ENCODE measurements at places on chromosomes 12 and 14.

GRCh38 chr14:22813145-22813544, 2.1 kb downstream of the SLC7A7 start:
- no peak for DNase-seq

DNA sequence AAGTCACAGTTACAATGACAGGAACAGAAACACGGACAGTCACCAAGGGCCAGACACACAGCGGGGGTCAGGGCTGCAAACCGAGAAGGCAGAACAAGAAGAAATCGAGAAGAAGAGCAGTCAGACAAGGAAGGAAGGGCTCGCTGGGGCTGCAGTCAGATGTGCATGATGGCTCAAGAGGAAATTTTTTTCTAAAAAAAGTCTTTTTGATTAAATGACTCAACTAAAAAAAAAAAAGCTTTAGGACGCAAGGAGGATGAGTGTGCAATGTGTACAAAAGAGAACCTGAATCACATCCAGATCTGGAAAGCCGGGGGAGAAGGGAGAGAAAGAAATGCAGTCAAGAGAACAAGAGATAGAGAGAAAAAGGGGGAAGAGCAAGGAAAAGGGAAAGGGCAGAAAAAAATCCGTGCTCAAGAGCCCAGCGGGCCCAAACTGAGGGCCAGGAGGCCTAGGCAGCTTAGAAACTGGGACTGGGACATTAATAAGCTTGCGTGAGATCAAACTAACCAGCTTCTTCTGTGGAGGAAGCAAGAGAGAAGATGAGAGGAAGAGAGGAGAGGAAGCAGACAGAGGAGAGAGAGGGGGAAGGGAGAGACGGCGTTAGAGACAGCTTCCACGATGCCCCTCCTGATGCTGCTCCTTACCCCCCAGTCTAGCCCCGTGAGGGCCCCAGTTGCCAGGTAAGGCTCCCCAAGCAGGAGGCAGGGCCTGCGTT, 6.7 kb downstream of the IFFO1 start:
- DNase-seq: peak; percentile 88

GRCh38 chr12:104986022-104986941, at the start of gene NOPCHAP1:
NOPCHAP1 (plus strand) TSS chr12:104986316; CDS start chr12:104986353, 37 bp downstream.
- peak; percentile 90 for DNase-seq

- DNase-seq: no peak
Observed at GRCh38 chr14:95915330-95915729, 38.7 kb downstream of the TUNAR start.

- DNase-seq: no peak
Observed at GRCh38 chr14:94115631-94116030, 5.1 kb downstream of the IFI27 start.

- DNase-seq: no peak
Observed at GRCh38 chr14:30796707-30797106, 77.7 kb upstream of the COCH start.

GRCh38 chr14:67941456-67942018, 122.0 kb downstream of the RAD51B start:
- peak; percentile 44 for DNase-seq

DNA sequence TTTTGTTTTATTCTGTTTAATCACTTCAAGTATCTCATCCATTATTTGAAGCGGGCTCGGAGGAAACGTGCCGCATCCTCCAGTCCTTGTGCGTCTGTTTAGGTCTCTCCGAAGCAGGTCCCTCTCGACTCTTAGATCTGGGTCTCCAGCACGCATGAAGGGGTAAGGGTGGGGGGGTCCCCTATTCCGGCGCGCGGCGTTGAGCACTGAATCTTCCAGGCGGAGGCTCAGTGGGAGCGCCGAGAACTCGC, 311 bp upstream of the LGR5 start:
- no peak for DNase-seq

DNA sequence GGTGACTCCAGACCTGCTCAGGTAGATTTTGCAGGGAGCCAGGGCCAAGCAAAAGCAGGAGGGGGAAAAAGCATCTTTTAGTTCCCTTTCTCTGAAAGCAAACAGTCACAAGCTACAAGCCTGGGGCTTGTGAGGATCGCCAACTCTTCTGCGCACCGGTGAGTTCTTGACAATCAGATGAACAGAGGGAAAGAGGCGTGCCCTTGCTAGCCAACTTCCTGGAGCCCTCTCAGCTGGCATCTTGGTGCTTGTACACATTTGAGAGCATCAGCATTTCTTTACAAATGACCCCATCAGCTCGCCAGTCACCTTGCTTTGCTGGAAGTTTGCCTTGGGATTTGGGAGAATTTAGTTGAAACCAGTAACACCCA, 55.5 kb downstream of the ZNF664 start:
- peak; percentile 15 for DNase-seq

- no peak for DNase-seq
Observed at GRCh38 chr14:68726093-68726695, 66.7 kb downstream of the ZFP36L1 start.

GRCh38 chr12:5328669-5329517, 103.0 kb upstream of the NTF3 start:
- DNase-seq: no peak

DNA sequence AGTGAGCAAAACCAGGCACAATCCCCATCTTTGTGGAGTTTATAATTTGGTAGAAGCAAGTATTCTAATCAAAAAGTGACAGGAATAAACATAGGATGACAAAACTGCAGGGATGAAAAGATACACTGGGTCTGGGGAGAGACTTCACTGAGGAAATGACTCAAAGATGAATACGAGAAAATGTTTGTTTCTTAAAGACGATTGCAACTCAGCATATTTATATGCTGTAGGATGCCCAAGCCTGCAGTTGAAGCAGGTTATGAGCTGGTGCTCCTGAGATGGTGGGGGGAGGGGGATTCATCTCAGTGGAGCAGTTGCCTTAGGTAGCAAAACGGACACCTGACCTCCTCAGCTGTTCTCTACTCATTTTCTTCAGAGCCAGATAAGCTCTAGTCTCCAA, 13.4 kb upstream of the SLC38A4 start:
- peak; percentile 6 for DNase-seq

DNA sequence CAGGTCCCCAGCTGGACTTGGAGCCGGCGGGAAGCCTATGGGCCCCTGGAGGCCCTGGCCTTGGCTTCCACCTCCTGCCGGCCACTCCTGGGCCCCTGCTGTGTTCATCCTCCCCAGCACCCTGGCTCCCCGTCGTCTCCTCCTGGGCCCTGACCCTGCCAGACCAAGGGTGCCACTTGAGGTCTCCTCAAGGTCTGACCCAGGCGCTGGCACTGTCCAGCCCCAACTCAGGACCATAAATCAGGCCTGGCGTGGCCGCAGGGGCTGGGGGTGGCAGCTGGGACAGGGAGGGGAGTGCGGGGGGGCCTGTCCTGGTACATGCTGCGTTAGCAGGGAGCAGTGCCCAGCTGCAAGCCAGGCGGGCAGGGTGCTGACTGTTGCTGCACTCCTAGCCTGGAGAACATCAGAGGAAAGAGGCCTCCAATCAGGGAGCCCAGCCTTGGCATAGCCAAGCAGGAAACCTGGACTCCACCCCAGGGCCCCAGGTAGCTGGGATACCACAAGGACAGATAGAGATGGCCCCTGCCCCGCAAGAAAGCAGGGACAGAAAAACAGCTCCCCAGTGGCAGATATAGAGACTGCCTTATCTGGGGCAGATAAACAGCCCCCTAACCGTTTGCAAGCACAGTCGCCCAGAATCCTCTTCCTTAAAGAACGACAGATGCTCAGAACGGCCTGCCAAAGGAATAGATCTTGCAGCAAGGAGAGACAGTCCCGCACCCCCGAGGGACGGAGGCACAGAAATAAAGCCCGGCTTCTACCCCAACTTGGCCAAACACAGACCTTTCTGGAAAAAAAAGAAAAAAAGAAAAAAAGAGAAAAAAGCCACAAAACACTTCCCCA, 6.5 kb upstream of the ATG101 start:
- DNase-seq: no peak

DNA sequence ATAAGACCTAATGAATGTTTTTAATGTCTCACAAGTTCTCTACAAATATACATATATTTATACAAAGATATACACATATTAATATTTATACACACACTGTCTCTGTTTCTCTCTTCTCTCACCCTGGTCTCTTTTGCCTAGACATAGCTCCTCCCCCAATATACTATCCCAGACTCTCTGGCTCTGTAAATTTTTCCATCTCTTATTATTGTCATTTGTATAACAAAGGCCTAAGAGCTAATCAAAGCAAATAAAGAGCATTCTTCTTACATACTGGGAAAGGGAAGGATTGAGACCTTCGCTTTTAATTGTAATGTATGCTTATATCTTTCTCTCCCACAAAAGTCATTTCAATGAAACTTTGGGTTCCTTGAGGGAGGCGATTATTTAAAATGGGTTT, 318.1 kb downstream of the ADAMTS20 start:
- no peak for DNase-seq

DNA sequence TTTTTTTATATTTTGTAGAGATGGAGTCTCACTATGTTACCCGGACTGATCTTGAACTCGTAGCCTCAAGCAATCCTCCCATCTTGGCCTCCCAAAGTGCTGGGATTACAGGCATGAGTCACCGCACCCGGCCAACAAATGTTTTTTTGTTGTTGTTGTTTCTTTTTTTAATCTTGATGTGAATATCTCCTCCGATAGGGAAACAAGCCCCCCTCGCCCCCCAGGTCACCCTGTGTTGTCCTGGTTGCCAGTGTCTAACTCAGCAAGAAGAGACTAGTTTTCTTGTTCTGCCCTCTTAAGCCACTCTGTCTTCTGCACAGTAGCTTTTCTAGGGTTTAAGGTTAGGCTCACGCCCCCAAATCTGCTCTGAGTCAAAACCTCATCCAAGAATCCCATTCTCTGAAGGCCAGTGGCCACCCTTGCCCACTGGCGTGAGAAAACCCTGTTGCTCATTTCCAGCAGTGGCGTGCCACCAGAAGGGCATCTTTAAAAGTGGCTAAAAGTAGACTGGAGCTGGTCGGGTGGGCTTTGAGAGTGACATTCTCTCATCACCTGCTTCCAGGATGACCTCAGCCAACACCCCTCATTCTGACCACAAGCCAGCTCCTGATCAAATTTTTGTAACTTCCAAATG, 42.7 kb downstream of the C14orf132 start:
- DNase-seq: no peak

GRCh38 chr12:30898846-30899245, 27.7 kb upstream of the TSPAN11 start:
- no peak for DNase-seq

DNA sequence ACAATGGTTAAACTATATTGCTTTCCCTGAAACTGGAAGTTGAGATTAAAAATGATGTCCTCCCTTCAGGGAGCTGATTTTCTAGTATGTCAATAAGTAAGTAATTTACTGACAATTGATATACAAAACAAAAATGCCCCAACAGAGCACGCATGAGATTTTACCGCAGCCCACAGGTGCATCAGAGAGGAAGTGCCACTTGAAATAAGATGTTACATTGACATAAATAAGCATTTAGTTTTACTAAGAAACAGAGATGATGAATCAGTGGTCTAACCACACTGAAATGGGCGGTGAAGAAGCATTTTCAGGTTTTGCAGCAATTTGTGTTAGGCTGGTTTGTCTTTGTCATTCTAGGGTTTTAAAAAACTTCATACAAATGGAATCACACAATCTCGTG, 8.8 kb upstream of the CLECL1 start:
- no peak for DNase-seq

DNA sequence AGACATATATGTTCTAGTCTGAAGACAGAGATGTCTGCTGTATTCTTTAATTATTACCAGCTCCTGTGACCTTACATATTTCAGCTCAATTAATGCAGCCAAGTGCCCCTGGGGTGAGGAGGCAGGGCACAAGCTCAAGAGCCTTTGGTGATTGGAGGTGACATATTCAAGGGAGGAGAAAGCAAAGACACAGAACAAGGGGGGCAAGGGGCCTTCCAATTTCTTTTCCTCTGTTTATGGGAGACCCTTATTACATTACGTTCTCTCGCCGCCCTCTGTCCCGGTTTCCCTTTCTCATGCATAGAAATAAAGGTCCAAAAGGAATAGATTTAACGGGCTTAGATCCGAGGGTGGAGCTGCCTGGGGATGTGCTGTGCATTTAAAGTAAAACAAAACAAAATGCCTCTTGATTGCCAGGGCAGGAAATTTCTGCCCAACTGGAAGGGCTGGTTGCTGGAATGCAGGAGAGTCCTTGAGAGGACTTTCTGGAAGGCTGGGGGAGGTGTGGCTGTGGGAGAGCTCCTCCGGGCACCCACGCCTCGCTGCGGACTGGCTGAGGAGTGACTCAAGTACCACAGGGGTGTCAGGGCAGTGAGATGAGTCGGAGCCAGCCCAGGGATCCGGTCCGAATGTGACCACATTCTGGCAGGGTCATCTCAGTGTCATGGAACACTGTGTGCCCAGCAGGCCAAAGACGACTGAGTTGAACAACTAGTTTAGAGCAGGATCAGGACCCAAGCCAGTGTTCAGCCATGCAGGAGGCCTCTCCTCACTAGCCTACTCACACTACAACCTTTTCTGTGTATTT, 32.1 kb upstream of the GSG1 start:
- peak; percentile 94 for DNase-seq

DNA sequence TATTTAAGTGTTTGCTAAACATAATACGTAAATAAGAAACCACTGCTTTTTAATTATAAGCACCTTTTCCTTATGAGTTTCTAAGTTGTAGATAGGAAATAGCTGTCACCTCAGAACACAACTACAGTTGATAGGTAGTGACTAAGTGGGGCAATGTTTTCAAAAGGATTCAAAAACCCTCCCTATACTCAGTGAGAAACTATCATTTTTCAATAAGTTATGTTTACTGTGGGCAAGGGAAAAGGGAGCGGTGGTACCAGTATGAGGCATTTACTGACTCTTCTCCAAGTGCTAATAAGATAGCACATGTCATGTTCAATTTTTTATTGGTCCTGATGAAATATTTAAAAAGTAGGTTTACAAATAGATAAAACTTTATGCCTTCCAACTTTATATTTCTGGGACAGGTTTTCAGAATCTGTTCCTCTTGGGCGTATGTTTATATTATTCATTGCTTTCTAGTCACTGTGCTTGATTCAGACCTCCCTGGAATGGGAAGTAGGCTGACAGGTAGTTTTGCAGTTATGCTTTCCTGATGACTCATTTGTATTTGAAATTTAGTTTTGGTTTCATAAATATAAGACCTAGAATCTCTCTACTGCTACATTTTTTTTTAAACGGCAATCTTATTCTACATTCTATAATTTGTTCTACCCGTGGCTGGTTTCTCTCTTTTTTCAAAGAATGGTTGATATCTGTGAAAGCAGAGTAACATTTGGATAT, 153.1 kb downstream of the TMEM117 start:
- peak; percentile 6 for DNase-seq

GRCh38 chr14:66378712-66379505, 107.3 kb upstream of the CCDC196 start:
- DNase-seq: no peak

- DNase-seq: peak; percentile 89
Observed at GRCh38 chr12:10304161-10304574, 3.5 kb upstream of the KLRD1 start.

GRCh38 chr12:118427819-118428218, 51.5 kb downstream of the SUDS3 start:
- no peak for DNase-seq

DNA sequence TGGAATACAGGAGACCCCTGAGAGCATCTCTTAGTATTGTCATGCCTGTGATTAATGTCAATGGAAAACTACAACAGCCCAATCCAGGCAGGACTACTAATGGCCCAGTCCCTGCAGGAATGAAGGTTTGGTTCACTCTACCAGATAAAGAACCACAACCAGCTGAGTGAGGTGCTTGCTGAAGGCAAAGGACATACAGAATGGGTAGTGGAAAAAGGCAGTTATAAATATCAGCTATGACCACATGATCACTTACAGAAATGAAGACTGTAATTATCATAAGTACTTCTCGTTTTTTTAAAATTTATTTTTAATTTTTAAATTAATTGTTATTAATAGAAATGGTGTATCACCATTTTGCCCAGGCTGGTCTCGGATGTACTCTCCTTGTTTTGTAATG, 17.2 kb upstream of the LPCAT3 start:
- no peak for DNase-seq

GRCh38 chr12:82359115-82359478, 768 bp downstream of the METTL25 start:
- peak; percentile 8 for DNase-seq

Measured in EH (cell line).